ENCODE measurements at places on chromosomes 6 and 20.

DNA sequence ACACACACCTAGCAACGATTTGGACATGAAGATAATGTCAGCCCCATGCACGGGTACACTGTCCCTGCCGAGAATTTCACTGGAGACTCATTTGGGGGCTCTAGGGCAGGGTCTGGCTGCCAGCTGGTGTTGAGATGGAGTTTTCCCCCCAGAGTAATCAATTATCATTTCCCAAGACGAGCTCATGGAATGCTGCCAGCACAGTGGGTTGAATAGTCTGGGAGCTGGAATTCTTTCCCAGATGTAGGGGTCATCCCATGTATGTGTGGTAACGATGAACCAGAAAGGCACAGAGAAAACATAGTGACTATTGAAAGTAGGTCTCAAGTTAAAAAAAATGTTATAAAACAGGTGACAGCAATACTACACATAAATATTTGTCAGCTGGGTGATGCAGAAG, 579.9 kb downstream of the MAFB start:
- no peak for DNase-seq

DNA sequence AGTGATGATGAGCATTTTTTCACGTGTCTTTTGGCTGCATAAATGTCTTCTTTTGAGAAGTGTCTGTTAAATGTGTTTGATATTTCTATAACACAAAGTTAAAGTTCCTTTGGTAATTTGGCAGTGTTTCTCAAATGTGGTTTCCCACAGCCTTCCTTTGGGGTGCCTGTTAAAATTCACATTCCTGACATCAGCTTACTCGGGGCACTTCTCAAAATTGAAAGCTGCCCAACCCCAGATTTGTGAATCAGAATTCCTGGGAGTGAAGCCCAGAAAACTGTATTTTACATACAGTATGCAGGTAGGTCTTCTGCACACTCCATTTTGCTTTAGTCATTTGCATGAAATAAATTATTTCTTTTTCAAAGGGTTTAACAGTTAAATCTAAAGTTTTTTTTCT, 207.9 kb downstream of the GMPR start:
- no peak for DNase-seq

DNA sequence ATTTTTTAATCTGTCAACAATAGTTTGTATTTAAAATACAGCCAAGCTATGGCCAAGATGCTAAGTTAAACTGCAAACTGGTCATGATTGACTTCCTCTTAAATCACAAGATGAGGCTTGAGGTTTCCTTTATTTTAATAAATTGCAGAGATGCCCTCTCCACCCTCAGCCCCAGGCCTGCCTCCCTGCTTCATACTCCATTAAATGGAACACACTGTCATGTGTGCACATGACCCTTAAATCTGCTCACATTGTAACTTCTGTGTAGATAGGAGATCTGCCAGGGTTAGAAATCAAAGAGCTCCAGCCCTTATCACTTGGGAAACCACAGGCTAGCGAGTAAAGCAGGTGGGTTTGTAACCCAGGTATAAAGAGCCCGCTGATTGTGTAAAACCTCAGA, 20.8 kb downstream of the DUSP22 start:
- DNase-seq: no peak

- no peak for DNase-seq
Observed at GRCh38 chr20:17572034-17572638, 2.3 kb downstream of the DSTN start.

DNA sequence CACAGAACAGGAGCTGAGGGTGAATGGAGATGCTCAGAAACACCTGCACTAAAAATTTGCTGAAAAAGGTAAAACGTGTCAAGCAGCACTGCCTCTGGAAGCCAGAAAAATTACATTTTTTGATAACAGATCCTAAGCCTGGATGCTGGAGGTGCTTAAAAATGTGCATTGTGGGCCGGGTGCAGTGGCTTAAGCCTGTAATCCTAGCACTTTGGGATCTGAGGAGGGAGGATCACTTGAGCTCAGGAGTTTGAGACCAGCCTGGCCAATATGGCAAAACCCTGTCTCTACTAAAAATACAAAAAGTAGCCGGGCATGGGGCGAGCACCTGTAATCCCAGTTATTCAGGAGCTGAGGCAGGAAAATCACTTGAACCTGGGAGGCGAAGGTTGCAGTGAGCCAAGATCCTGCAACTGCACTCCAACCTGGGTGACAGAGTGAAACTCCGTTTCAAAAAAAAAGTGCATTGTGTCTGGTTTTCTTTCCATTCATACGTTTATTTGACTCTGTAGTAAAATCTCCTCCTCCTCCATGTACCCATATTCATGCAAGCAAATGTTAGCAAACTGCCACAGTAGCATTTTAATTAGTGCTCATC, 587 bp upstream of the BTN3A1 start:
- DNase-seq: no peak

GRCh38 chr6:152723398-152723797, 25.7 kb downstream of the MYCT1 start:
- peak; percentile 1 for DNase-seq

DNA sequence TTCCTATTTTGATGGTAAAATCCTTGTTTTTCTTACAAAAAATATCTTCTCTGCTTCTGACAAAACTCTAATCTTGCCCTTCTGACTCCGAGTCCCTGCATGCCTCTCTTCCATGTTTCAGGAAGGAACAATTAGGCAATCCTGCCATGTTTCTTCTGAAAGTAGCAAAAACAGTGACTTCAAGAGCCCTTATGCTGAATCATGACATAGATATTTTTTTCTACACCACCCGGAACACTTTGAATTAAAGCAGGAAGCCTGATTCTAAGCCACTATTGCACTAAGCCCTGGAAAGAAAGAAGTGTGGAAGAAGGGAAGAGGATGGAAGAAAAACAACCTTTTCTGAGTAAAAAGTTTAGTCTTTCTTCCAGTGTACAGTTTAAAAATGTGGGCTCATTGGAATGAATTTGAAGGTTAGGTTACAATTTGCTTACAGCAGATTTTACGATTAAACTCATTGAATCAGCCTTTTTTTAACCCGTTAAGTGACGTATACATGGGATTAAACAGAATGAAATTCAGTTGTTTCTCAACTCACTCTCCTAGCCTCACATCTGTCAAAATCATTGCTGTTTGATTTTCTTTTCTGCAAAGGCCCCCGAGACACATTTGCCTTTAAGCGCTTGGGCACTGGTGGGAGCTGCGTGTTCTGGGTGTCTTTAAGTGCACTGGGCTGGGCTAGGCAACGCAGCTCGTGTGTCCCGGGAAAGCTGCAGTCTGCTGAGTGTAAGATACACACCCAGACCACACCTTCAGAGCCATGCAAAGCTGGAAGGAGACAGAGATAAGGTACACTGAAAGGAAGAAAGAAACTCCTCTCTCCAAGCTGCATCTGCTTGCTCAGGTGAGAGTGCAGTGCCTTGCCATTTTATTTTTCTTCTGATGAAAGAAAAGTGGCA, 159.4 kb upstream of the CITED2 start:
- peak; percentile 97 for DNase-seq

GRCh38 chr6:72675396-72675795, 53.5 kb downstream of the KCNQ5 start:
- peak; percentile 24 for DNase-seq

GRCh38 chr6:28771401-28772267, 152.2 kb downstream of the TRIM27 start:
- DNase-seq: no peak

DNA sequence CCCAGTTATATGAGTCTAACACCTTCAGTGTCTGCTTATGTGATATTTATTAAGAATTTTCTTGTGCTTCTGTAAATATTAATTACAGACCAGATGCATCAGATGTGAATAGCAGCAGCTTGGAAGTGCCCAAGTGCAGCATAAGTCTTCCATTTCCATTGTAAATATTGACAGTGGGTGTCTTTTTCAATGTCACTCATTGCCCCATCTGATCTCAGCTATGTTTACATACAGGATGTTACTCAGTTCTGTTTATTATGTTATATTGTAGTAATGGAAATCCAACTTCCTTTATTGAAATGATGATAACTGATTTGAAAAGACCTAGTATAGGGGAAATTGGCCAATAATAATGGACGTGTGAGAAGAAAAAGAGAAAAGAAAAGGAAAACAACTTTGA, 296.7 kb downstream of the SAMD5 start:
- DNase-seq: no peak

DNA sequence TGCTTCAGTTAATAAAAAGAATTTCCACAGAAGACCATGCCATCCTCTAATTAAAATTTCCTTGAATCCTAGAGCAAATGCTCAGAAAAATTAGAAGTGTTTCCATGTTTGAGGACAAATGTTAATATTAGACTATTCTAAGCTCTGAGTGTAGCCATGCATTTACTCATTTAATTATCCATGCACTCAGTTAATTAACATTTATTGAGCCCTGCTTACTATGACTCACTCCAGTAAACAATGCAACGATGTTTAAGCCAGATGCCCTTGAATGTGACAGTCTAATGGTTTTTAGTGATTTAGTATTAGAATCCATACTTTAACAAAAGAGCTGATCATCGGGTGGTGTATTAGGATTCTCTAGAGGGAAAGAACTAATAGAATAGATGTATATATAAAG, 37.3 kb upstream of the GJA1 start:
- no peak for DNase-seq

- DNase-seq: peak; percentile 12
Observed at GRCh38 chr6:293193-294174, 1.2 kb downstream of the DUSP22 start.

- no peak for DNase-seq
Observed at GRCh38 chr6:107699697-107700325, 124.3 kb downstream of the SCML4 start.
